Chondrocyte (in vitro differentiated cells): ENCODE measurements at places on chromosomes 13 and 19. TPM values are rescaled to one million over a fixed set of nuclear protein-coding genes. Genes with fewer than 3 reads are reported as not detected.

DNA sequence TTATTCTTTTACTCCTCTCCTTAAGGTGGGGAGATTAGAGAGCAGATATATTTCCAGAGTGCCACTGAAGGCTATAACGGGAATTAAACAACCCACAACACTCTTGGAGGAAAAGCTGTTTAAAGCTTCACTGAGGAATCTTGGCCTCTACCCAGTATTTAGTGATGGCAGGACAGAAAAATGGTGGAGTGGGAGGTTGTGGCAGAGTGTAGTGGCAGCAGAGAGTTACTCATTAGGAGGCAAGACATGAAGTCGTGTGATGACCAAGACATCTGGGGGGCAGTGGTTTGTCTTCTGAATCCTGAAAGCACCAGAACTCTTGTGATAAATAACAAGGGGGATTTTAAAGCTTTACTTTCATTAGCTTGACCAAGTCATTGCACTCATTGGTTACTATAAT is 563.5 kb upstream of the SLITRK5 start:
- no peak overlapping the region for H3K27ac ChIP-seq
- H3K4me3 ChIP-seq = no peak overlapping the region
- H3K27me3 ChIP-seq = no peaks in the 10 kb centered on the region
- H3K4me1 ChIP-seq = no peaks in the 10 kb centered on the region
- no peak for DNase-seq

The PABPC3 gene
- 0.12 to 0.22 TPM (median 0.18 TPM) in 3 replicates for total RNA-seq

The CBARP gene
- total RNA-seq = 4.8 to 9.0 TPM (median 7.6 TPM) in 3 replicates

The CEACAM5 gene
- not detected in 3 replicates for total RNA-seq

GRCh38 chr13:97978651-97979050 is 25.2 kb downstream of the IPO5 start:
- peaks cover 1% of the 10 kb centered on the region for H3K36me3 ChIP-seq
- no peak for DNase-seq
- H3K27me3 ChIP-seq = no peaks in the 10 kb centered on the region
- H3K4me1 ChIP-seq = peaks cover 52% of the 10 kb centered on the region

GRCh38 chr13:112078216-112078615 is 11.3 kb downstream of the SOX1 start:
- H3K4me3 ChIP-seq = no peak overlapping the region
- peaks cover 9% of the 10 kb centered on the region for H3K4me1 ChIP-seq
- no peak overlapping the region for H3K27ac ChIP-seq
- H3K36me3 ChIP-seq = peaks cover 1% of the 10 kb centered on the region
- no peak for DNase-seq

DNA sequence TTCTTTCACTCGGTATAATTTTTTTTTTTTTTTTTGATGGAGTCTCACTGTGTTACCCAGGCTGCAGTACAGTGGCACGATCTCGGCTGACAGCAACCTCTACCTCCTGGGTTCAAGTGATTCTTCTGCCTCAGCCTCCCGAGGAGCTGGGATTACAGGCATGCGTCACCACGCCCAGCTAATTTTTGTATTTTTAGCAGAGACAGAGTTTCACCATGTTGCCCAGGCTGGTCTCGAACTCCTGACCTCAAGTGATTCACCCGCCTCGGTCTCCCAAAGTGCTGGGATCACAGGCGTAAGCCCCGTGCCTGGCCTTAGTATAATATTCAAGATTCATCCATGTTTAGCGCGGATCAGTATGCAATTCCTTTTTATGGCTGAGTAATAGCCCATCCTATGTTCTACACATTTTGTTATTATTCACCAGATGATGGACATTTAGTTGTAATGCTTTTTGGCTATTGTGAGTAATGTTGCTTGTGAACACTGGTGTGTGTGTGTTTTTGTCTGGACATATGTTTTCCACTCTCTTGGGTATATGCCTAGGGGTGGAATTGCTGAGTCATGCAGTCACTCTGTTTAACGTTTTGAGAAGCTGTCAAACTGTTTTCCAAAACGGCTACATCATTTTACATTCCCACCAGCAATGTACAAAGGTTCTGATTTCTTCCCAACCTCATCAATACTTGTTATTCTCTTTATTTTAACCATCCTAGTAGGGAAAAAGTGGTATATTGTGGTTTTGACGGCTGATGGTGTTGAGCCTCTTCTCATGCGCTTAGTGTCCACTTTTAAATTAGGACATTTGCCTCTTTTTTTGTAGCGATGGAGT is 22.9 kb downstream of the PLEKHF1 start:
- H3K4me1 ChIP-seq = peaks cover 60% of the 10 kb centered on the region
- peaks cover 3% of the 10 kb centered on the region for H3K36me3 ChIP-seq

The AKAP11 gene
- total RNA-seq = 34.3 to 38.3 TPM (median 34.9 TPM) in 3 replicates
